ENCODE measurements at places on chromosomes 11 and 22.

DNA sequence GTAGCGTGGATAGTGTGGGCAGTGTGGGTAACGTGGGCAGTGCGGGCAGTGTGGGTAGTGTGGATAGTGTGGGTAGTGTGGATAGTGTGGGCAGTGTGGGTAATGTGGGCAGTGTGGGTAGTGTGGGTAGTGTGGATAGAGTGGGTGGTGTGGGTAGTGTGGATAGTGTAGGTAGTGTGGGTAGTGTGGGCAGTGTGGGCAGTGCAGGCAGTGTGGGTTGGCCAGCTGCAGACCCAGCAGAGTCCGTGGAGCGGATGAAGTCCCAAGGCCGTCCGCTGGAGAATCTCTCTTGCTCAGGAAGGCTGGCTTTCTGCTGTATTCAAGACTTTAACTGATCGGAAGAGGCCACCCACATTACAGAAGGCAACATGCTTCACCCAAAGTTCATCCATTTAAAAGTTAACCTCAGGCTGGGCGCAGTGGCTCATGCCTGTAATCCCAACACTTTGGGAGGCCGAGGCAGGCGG is 26.1 kb upstream of the KRTAP5-6 start:
- no peak for DNase-seq

GRCh38 chr11:83285151-83285770 is 906 bp downstream of the CCDC90B start:
- DNase-seq = no peak

- DNase-seq = no peak
Observed at GRCh38 chr11:47332791-47333525, 19.5 kb downstream of the MYBPC3 start.

- DNase-seq = no peak
Observed at GRCh38 chr11:33438301-33438700, 181.1 kb downstream of the HIPK3 start.

DNA sequence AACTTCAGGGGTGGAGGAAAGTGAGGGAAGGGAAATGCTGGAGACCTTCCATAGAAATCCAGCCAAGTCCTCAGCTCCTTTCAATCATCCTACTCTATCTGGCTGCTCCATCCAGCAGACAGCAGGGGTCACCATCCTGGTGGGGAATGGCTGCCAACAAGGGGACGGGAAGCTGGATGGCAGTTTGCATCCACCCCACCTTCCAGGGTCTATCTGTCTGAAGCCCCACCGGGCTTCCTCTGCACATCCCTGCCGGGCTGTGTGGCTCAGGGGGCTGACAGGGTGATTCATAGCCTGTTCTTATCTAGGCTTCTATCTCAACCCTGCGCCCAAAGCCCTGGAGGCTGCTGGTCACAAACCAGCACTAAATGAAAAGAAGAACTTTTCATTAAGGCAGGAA is 1.1 kb downstream of the SYTL2 start:
- DNase-seq = no peak

DNA sequence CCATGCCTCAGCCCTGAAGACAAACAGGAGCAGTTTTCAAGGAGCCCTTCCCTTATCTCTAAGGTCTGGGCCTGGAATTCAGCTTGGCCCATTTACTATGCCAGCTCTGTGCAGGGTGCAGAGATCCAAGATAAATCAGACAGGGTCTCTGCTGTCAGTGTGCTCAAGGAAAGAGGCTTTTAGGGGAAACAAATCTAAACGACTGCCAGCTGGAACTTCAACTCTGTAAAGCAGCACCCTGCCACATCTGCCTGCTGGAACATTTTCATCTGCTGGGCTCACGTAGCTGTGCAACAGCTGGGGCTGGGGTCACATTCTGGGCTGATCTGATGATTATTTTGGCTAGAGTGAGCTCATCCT is 19.8 kb upstream of the EHF start:
- no peak for DNase-seq

GRCh38 chr11:1138097-1138496 is 19.7 kb upstream of the MUC5AC start:
- DNase-seq = peak; percentile 46

DNA sequence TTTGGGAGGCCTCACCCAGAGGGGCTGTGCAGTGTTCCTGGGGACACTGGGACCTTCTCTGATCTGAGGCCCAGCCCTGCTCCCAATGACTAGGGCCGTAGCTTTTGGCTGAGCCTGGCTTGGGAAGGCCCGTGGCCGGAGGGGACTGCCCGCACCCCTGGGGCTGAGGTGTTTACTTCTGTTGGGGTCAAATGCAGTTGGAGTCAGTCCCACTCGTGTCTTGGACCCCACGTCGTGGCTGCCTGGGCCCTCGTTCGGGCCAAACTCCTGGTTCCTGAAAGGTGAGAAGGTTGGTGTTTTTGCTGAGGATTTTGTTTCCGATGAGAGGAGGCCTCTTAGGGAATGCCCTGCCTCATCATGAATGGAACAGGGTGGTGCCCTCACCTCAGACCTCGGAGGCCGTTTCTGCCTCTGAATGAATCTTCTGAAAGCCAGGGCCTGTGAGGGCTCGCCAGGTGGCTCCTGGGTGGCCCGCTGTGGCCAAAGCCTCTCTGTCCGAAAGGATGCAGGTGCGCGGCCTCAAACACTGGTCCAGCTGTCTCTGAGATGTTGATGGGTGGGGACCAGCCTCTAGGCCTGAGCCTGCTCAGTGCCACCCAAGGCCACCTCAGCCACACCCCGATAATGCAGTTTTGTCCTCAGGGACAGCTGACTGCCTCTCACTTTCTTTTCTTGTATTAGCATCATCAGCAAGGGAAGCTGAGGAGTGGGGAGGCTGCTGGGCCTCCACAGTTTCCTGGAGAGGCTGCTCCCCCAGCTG is 40.3 kb upstream of the A4GALT start:
- peak; percentile 30 for DNase-seq

- DNase-seq = no peak
Observed at GRCh38 chr22:46149512-46150033, 753 bp upstream of the PPARA start.

- peak; percentile 4 for DNase-seq
Observed at GRCh38 chr11:63212742-63213141, 30.7 kb downstream of the SLC22A25 start.

- DNase-seq = peak; percentile 95
Observed at GRCh38 chr22:40396882-40397281, 26.5 kb downstream of the SGSM3 start.

- DNase-seq = no peak
Observed at GRCh38 chr22:37803639-37804351, 3.9 kb upstream of the GCAT start.

DNA sequence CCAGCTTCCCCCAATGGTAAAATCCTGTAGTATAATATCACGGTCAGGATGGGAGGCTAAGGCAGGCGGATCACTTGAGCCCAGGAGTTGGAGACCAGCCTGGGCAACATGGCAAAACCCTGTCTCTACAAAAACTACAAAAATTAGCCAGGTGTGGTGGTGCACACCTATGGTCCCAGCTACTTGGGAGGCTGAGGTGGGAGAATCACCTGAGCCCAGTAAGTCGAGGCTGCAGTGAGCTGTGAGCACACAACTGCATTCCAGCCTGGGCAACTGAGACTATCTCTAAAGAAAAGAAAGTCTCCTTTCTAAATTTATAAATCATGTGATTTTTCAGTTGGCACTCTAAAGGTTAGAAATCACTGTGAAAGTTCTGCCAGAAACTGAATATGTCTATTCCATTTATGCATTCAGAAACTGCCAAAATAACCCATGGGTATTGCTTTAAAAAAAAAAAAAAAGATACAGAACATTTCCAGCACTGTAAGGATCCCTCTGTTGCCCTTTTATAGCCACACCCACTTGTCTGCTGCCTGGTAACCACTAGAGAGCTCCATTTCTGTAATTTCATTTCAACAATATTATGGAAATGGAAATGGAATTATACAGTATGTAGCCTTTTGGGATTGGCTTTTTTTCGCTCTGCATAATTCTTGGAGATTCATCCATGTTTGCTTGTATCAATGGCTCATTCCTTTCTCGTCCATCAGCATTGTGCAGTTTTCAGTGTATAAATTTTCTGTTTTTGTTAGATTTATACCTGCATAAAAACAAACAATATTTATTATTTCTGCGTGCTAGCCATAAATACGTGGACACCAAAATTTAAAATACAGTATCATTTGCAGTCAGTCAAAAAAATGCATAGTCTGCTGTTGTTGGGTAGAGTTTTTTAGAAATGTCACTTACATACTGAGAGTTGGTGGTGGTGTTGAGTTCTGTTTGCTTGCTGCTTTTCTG is 9.4 kb downstream of the CDC45 start:
- DNase-seq = no peak

- DNase-seq = peak; percentile 90
Observed at GRCh38 chr22:37742376-37743171, 45.7 kb downstream of the TRIOBP start.

DNA sequence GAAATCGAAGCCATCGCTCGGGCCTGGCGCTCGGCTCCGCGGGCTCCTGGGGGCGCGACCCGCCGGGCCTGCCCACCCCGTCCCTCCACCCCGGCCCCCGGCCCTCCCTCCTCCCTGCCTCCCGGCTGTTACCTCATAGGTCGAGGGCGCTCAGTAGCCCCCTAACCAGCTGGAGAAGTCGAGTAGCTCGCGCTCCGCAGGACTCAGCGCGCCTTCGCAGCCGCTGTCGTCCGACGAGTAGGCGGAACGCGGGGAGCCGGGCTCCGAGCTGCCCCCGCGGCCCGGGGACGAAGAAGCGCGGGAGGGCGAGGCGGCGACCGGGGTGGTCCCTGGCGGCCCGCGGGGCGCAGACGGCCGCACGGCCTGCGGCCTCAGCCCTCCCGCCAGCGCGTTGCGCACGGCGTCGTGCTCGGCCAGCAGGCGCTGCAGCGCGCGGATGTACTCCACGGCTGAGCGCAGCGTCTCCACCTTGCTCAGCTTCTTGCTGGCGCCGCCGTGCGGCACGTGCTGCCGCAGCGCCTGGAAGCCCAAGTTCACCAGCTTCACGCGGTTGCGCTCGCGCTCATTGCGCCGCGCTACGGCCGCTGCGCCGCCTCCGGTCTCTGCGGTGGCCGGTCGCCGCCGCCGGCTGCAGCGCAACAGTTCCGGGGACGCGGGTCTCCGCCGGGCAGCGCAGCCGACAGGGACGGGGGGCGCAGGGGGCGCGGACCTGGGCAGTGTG is 627 bp downstream of the ASCL2 start:
- peak; percentile 47 for DNase-seq

DNA sequence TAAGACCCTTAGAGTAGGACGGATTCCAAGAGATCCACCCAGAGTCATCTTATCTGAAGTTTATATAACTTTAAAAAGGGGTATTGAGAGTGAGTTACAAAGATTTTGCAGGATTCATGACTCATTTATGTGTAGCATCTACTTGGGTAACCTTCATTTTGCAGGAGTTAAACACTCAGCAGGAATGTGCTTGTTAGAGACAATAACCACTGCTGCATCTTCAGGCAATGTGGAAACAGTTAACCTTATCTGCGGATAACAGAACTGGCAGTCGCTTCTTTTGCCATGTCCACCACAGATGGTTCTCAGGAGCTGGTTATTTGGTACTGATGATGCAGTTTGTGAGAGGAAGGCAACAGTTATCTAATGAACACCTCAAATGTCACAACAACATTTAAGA is 417.9 kb upstream of the DDI1 start:
- DNase-seq = peak; percentile 25

DNA sequence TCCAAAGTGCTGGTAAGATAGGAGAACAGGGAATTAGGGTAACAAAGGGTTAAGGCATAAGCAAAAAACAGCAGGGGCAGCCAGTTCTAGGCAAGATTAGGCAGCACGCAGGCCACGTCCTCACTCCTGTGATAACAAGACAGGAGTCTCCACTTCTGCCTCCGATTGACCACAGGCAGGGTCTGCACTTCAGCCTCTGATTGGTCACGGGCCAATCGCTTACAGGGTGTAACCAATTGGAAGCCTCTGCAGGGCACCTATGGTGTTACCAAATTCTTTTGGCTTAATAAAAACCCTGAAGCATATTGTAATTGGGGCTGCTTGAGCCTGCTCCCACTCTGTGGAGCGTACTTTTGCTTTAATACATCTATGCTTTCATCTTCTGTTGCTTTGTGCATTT is 12.2 kb upstream of the GSTP1 start:
- DNase-seq = no peak

DNA sequence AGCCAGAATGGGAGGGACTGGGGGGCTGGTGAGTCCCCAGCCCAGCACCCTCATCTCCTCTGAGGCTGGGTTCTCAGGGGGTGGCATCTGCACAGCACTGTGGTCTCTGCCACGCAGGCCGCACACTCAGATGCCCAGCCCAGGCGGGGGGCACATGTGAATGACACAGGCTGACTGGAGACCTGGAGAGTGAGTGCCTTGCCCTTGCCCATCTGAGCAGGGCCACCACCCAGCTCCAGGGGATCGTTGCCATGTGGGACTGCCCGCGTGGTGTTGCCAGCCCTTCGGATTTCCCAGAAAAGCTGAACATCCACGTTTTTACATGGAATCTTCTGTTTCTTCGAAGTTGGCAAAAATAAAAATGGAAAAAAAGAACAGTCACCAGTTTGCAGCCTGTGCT is 18.9 kb downstream of the PRDM11 start:
- no peak for DNase-seq

- DNase-seq = no peak
Observed at GRCh38 chr22:19890502-19891316, 36.0 kb upstream of the GNB1L start.

DNA sequence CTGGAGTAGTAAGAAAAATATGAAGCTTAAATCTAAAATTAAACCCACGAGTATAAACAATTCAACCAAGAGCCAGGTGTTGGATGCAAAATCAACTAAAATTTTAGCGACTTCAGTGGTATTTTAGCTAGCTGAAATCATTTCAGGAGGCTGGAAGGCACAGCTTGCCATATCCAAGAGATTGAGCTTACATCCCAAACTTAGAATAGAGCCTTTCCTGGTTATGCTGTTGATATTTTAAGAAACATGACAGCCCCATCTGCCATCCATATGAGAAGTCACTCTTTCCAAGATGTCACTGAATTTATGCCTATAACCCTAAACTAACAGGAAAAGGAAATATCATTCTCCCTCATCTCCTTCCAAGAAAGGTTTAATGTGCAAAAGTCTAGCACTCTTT is 334.0 kb downstream of the KCNA4 start:
- DNase-seq = no peak

DNA sequence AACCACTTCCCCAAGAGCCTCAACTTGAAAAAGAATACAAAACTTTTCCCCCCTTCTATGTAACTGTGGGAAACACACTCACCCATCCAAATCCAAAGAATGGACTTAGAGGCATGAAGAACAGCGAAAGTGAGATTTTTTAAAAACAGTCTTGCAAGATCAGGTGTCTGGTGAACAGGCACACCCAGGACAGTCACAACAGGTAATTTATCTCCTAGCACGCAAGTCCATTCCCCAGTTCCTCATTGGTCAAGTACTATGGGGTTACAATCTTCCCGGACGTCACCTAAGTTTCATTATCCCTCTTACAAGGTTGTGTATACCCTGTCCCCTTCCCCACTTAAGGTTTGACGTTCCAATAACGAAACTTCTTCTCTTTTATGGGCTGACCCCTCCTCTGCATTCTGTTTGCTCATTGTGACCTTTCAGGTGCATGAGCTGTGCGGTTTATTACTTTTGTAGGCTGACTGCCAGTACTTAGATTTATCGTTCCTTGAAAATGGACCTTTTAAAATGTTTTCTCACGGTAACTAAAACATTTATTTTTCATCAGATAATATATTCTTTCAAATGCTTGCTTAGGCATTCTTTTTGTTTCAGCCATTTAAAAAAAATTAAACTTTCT is 1401.9 kb downstream of the FAM181B start:
- DNase-seq = no peak

- peak; percentile 37 for DNase-seq
Observed at GRCh38 chr11:33507356-33507755, 193.3 kb downstream of the C11orf91 start.

- no peak for DNase-seq
Observed at GRCh38 chr11:58813693-58814092, 30.8 kb downstream of the GLYATL2 start.
